ENCODE measurements at places on chromosomes 16 and 17.
A peak's percentile ranks its signal among the peaks of the same experiment; 100 is the strongest.

DNA sequence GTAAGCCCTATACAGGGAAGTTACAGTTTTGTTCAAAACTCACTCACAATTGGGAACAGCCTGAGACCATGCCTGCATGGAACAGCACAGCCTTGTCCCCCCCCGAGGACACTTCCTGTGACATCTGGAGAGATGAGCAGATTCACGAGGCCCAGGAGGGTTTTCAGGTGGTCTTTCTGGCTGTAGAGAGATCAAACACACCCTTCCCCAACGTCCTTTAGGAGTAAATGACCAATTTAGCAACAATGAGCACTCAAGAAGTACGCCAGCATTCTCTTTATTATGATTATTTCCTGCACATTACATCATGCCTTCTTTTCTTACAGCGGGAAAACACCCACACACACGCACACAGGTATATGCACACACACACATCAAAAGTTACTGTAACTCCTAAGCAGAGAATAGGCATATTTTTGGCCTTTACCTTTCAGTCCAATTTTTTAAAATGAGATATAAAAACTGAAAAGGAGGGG, 39.0 kb downstream of the ADCY9 start:
- no peak for DNase-seq

GRCh38 chr16:30004424-30004776, 6.4 kb downstream of the DOC2A start:
- no peak for DNase-seq

DNA sequence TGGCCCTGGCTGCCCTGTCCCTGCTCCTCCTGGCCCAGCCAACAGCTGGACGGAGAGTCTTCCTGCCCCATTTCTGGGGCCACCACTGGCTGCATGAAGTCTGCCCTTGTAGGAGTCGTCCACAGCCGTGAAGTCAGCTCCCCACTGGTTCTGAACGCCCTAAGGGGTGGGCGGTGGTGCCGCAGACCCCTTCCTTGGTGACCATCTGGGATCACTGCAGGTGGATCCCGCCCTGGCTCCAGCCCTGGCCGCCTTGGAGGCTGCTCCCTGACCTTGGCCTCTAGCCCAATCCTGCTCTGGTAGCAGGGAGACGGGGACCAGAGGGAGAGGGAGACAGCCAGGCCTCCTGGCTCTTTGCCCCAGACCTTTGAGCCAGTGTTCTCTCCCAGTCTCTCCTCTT, 35.4 kb downstream of the MGAT5B start:
- no peak for DNase-seq

GRCh38 chr17:63774969-63775265, 947 bp downstream of the DDX42 start:
- DNase-seq: no peak

DNA sequence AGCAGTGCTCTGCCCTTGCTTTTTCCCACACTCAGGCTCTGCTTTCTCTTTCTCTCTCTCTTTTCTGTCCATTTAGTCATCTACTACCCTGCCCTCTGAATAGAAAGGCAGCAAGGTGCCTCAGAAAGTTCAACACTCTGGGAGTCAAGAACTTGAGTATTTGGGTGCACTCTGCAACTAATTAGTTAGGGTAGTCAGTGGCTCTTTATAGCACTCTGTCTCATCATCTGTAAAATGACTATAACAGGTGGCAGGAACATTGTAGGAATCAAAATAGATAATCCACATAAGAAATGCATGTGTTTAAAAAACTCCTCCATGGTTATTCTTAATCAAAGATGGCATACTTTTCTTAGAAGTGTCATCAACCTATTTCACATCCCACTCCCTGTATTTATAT, 7.2 kb downstream of the OR2C1 start:
- DNase-seq: no peak

GRCh38 chr17:29131814-29132682, 48.1 kb downstream of the MYO18A start:
- DNase-seq: no peak

DNA sequence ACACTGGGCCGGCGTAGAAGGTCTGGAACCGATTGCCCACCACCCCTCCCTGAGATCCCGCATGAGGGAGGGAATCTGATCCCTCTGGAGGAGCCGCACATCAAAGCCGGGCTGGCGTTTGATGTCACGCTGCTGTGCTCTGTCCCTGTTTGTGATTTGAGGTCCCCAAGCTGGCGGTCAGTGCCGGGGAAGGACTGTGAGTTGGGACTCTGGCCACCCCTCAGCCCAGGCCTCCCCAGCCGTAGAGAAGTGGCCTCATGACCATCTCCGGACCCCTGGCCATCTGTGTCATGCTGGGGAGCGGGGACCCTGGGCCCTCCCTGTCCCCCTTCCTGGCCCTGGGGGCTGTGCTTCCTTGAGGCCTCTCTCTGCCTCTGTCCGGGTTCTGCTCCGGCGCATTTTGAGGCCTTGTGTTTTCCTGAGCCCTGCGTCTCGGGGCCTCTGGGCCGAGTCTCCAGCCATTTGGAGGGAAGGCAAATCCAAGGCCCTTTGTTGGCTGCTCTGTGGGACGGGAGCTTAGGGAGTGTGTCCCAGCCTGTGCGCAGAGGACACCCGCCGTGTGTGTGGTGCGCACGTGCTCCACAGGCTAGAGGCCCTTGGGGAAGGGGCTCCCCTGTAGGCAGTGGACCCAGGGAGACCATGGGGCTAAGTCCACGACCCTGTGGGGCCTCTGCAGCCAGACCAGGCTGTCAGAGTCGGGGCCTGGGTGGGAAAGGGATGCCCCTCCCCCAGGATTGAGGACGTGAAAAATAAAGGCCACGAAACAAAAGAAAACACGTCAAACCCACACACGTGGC, 15.1 kb downstream of the ASPSCR1 start:
- no peak for DNase-seq

- no peak for DNase-seq
These were observed 95.4 kb downstream of the CPPED1 start for GRCh38 chr16:12708266-12708665.

- DNase-seq: no peak
These were observed 26.0 kb downstream of the TK2 start for GRCh38 chr16:66523861-66524354.

- DNase-seq: peak; percentile 87
These were observed 1.6 kb downstream of the IFT140 start for GRCh38 chr16:1610071-1610898.

DNA sequence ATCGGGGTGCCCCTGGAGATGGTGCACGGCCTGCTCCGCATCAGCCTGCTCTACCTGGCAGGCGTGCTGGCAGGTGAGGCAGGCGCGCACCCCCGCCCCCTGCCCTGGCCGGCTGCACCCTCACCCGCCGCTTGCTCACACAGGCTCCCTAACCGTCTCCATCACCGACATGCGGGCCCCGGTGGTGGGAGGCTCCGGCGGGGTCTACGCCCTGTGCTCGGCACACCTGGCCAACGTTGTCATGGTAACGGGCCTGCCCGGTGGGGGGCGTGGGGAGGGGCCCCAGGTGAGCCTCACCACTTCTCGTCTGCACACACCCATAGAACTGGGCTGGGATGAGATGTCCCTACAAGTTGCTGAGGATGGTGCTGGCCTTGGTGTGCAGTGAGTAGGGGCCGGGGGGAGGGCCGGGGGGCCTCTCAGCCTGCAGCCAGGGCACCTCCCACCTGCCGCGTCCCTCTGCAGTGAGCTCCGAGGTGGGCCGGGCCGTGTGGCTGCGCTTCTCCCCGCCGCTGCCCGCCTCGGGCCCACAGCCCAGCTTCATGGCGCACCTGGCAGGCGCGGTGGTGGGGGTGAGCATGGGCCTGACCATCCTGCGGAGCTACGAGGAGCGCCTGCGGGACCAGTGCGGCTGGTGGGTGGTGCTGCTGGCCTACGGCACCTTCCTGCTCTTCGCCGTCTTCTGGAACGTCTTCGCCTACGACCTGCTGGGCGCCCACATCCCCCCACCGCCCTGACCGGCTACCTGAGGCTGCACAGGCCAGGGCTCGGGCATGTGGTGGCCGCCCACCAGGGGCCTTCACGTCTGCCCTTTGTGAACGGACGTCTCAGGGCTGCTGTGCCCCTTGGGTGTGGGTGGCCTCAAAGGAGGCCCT, 2.1 kb downstream of the RHBDL1 start:
- no peak for DNase-seq

DNA sequence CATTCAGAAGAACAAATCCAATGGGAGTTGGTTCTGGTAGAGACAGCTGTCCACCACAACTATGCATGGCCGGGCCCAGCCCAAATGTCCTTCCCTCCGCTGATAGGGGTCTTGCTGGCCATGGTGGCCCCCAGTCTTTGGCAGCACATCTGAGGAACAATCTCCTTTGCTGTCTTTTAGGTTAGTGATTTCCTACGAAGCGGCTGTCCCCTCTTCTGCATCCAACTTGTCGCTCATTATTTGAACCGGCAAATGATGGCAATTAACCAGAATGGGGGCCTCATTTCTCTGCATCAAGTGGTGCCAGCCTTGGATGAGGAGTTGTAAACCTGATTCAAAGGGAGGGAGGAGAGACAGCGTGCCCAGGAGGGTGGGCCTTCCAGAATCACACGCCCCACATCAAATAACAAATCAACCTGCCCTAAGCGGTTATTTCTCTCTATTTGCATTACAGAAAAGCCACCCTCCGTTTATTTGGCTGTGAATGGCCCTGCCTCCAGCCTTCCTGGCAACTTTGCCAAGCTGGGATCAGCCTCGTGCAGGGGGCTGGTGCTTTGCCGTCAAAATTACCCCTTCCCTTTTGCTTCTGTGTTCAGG, 156.5 kb downstream of the RGS9 start:
- no peak for DNase-seq

GRCh38 chr16:50539053-50539695, 9.0 kb upstream of the NKD1 start:
- no peak for DNase-seq

GRCh38 chr17:76199469-76199868, 40.8 kb downstream of the RNF157 start:
- DNase-seq: no peak

GRCh38 chr17:61832463-61832862, 30.9 kb downstream of the BRIP1 start:
- no peak for DNase-seq

DNA sequence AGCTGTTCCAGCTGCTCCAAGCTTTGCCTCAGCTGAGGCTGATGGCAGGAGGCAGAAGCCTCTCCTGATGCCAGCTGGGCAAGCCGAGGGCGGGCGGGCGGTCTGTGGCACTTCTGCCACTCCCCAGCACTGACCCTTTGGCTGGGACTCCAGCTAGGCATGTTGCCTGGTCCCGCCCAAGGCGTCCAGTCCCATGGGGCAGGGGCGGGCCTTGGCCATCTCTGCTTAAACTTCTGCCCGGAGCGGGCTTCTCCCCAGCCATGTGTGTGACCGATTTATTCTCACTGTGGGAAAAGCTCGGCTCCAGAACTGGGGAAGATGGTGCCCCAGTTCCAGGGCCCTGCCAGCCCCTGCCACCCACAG, 349.1 kb downstream of the SEC14L1 start:
- DNase-seq: no peak

DNA sequence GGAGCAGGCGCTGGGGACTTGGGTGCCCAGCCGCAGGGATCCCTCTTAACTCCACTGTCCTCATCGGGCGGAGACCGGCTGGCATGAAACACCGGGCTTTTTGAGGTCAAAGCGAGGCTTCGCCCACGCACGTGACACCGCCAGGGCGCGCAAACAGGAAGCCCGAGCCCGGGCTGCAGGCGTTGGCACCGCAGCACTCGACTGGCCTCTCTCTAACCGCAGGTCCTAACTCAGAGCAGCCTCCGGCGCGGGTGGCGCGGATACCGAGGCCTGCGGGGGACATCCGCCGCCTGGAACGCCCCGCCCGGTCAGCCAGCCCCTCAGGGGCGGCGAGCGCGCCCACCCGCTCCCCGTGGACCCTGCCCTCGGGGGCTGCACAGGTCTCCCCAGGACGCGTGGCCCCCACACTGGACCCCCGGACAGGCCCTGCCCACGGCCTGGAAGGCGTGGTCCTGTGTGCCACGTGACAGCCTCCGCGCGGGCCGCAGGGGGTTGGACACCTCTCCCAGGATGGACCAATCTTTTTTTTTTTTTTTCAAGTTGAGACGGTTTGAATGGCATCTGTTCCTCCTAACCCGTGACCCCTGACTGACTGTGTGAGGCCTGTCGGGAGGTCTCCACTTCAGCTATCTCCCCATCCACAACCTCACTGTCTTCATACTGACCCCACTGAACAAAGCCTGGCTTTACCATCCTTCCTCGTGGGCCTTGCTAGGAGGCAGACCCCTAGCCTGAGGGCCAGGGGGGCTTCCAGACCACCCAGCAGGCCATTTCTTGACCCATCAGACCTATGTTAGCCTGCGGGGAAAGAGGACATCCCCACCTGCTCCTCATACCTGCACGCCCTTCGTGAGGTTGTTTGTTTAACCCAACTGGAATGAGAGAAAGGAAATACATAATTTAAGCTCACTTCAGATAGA, 8.4 kb upstream of the SLC47A2 start:
- peak; percentile 82 for DNase-seq

- DNase-seq: peak; percentile 45
These were observed 25.0 kb downstream of the WNT9B start for GRCh38 chr17:46876353-46876887.

- no peak for DNase-seq
These were observed 2.6 kb downstream of the BAIAP3 start for GRCh38 chr16:1335996-1336395.

DNA sequence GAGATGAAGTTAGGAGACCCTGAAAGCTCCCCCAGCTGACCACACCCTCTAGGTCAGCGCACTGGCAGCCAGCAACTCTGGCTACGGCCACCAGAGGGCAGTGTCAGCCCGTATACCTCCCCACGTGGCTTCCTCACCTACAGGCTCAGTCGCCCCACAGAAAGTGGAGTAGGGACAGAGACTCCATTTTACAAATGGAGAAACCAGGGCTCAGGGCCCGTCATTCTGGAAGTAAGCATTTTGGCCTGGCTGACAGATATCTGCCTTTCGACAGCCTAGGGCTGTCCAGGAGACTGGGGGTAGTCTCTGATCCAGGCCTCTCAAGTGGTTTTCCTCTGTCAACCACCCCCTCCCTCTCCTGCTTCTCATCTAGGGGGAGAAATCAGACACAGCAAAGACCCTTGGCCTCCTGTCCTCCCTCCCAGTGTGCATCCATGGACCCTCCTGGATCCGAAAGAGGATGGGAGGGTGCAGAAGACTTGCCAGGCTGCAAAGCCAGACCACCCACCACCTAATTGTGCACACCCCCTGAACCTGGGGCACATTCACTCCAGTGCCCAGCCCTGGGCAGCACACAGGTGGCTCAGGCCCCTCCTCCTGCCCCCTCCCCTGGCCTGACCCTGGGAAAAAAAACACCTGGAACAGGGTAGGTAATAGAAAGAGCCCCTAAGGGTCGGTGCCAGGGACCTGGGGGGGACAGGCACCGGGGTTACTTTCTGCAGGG, 3.8 kb upstream of the HAP1 start:
- DNase-seq: peak; percentile 85

DNA sequence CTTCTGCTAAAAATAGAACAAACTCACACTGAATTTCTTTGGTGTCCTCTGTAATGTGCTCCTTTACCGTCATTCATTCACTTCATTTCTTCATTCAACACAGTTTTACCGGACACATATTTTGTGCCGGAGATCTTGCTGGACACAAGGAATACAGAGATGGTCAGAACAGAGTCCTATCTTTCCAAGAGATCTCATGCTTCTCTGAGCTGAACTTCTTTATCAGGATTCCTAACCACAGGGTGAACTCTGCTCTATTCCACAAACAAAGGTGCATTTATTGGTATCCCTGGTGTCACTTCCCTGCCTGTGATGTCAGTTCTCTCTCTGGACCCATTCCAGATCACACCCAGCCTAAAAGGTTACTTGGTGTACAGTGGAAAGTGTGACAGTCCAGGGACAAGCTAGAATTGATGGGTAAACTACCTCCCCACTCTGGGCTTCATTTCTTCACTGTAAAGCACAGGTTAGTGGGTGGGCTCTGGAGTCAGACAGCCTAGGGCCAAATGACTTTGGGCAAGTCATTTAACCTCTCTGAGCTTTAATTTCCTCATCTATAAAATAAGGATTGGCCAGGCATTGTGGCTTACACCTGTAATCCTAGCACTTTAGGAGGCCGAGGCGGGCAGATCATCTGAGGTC, 4.2 kb downstream of the IFI35 start:
- no peak for DNase-seq
